ENCODE measurements at places on chromosomes 1 and 21.

DNA sequence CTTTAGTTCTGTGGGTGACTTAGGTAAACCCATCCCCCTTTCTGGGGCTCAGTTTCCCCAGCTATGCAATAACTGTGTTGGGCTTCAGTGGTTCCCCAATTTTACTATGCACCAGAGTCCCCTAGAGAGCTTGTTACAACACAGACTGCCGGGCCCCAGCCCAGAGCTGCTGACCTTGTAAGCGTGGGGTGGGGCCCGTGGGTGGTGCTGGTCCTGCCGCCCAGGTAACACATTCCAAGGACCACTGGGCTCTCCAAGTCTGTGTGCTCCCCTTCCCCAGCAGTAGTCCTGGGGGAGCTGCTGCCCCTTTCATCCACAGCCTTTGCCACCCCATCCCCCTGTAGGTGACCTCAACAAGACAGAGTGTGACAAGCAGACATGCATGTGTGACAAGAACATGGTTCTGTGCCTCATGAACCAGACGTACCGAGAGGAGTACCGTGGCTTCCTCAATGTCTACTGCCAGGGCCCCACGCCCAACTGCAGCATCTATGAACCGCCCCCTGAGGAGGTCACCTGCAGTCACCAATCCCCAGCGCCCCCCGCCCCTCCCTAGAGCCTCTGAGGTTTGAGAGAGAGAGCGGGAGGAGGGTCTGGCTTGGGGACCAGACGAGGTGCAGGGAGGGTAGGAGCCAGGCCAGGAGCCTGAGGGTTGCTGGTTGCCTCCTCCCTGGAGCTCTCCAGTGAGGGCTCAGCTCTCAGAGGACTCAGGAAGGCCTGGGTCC, 8.9 kb downstream of the PLA2G2F start:
- no peak for DNase-seq

- DNase-seq: no peak
Measured at GRCh38 chr1:12201352-12202189, 28.3 kb upstream of the VPS13D start.

- no peak for DNase-seq
Measured at GRCh38 chr1:86503406-86504136, 34.8 kb downstream of the CLCA1 start.

GRCh38 chr1:98898940-98899339, 105.7 kb downstream of the PLPPR5 start:
- no peak for DNase-seq

GRCh38 chr1:152228831-152229230, 4.8 kb upstream of the HRNR start:
- no peak for DNase-seq

All from brain microvascular endothelial cell (primary cell).